ENCODE measurements at places on chromosomes 3 and 15.

DNA sequence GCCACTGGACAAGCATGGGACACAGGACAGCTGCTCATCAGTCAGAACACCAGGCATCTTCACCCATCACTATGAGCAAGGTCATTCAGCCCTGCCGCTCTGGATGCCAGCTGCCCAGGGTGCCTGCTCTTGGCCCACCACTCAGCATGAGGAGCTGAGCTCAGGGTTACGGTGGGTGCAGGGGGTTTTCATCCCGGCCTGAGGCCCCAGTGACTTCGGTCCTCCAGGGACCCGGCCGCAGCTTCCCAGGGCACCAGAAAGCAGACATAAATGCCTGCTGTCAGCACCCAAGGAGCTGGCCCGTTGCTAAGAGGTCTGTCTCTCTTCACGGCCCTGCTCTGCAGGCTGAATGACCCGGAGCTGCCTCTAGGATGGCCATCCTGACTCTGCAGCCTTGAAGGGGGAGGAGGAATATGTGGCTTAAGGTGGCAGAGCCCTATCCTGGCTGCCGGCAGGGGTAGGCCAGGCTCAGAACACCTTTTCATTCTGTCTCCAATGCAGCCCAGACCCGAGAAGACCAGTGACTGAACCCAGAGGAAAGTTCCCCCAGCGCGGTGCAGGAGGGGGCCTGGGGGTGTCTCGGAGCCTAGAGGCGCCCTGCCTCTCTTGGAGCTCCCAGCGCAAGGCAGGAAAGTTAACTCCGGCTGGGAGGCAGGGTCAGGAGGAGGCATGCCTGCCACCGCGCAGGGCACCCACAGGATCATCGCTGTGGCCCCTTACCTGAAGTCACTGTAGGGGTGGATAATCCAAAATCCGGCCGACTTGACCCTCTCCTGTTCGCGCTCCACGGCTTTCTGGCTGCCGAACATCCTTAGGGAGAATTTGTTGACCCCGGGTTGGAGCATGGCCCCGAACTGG is 1.8 kb downstream of the HCN4 start:
- no peak for DNase-seq

GRCh38 chr3:4356546-4357410 is 53.6 kb downstream of the SETMAR start:
- no peak for DNase-seq

- DNase-seq: no peak
Measured at GRCh38 chr15:52378746-52379394, 83.3 kb upstream of the MYO5C start.

- no peak for DNase-seq
Measured at GRCh38 chr3:85796140-85796539, 837.4 kb downstream of the CADM2 start.

- no peak for DNase-seq
Measured at GRCh38 chr3:41216993-41217392, 17.7 kb downstream of the CTNNB1 start.

DNA sequence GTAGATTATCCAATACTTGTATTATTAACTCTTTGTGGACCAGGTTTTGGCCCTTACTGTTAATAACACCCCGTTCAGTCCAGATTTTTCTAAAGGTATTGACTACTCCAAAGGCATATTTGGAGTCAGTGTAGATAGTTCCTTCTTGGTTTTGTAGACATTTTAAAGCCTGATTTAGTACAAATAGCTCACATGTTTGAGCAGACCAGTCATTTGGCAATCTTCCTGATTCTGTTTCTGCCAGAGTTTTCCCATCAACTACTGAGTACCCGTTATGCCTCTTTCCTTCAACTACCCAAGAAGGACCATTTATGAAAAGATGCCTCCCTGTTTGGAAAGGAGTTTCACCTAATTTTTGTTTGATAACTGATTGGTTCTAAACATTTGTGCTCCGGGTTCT is 82.0 kb downstream of the CHCHD4 start:
- no peak for DNase-seq

DNA sequence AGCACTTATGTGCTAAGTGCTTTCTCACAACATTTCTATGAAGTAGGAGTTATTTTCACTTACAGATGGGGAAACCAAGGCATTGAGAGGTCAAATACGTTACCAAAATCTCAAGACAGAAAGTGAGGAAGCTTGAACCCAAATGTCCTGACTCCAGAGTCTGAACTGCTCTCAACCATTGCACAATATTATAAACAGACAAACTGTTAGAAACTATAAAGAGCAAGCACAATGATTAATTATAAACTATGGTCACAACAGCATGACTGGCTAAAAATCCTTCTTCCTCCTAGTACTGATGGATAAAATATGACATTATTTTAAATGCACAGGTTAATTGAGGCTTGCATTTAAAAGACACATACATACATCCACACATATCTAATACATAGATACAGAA is 77.9 kb upstream of the ASB14 start:
- DNase-seq: no peak

DNA sequence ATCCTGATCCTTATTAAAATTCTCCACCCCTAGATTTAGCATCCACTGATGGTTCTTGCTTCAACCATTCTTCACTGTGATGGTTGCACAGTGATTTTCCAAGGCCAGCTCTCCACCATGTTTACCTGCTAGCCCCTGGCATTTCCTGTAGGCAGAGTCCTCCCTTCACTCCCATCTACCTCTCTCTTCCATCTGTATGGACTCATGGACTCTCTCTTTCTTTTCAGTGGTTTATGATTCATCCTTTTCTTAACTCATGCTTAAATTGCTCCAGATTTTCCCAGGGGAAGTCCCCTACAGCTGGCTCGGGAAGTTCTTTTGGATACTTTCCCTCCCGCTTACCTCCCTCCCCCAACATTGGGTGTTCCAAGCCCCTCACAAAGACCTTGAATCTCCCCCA is 18.7 kb downstream of the TGM4 start:
- DNase-seq: no peak

DNA sequence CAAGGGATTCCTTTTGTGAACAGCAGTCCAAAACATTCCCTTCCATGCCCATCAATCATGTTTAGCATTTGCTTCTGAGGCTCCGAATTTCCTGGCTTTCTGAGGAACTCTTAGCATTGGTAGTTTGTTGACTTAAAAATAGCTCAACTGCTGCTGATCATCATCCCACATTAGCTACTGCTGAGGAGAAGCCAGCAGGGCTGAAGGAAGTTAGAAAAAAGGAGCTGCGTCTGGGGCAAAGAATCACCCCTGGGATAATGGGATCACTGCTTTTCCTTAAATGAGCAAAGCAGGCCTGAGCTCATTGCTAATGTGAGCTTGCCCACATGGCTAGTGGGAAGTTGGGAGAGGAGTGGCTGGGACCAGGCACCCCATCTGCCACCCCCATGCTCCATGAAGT is 39.8 kb downstream of the CYP19A1 start:
- DNase-seq: no peak

- DNase-seq: no peak
Measured at GRCh38 chr15:36814708-36815107, 235.3 kb downstream of the CDIN1 start.

DNA sequence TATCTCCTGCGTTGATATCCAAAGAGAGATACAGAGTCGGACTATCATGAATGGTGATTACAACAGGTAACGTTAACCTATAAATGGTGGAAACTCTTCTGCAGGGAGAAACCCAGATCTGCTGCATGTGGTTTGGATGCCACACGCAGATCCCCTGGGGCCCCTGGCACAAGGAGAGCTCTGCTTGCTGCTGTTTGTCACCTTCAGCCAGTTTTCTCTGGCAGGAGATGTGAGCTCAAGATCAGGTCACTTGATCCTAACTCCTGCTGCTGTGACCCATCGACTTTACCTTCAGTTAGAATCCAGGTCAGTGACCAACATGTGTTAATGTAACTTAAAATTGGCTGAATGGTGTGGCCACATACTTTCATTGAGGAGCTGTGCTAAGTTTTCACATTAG is 23.8 kb upstream of the GPR171 start:
- DNase-seq: no peak

DNA sequence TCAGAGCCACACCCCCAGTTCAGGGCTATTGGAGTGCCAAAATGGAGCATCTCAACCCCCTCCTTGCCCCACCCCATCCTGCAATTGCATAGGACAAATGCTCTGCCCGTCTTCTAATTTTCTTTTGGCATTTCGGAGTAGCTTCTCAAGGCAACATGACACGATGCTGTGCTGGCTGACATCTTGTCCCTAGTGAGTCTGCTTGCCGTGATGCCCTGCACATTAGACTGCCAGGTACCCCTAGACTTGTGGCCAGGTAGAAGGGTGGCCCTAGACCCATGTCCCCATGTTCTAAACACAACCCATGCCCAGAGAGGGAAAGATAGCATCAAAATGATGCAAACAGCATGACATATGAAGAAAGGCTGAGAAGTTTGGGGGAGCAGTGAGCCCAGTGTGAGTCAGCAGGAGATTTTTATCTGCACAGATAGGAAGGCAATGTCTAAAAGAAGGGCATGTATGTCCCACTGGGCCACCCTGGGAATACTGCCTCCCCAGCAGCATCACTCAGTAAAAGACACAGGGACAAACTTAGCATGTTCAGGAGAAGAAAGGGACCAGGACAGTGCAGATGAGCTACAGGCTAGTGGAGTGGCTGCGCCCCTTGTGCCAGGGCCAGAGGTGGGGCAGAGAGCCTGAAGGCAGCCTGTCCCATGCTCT is 36.8 kb downstream of the CA12 start:
- DNase-seq: no peak

GRCh38 chr3:71208211-71209095 is 375.1 kb downstream of the FOXP1 start:
- no peak for DNase-seq

DNA sequence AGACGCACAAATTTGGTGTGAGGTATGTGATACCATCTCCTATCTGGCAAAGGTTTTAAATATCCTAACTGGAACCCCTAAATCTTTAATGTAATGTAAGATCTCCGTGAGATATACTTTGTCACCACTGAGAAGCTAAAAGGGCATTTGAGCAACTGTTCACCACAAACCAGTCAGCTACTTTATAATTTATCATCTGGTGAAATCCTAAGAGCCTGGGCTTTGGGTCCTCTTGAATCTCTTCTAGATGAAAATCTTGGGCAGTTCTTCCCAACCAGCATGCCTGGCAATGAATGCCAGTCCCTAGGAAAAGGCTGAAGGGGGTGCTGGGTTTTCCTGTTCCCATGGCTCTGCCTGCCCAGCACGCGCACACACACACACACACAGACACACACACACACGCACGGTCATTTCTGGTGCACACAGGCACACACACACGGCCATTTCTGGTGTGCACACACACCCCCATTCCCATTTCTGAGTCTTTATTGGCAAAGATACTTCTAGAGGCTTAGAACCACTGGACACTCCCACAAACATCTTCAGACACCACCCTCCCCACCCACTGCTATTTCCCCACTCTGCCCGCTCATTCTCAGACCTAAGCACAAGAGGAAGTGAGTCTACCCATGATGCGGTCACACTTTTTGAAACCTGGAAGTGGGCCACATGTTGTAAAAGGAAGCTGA is 72.6 kb downstream of the MYO1E start:
- DNase-seq: peak; percentile 58

DNA sequence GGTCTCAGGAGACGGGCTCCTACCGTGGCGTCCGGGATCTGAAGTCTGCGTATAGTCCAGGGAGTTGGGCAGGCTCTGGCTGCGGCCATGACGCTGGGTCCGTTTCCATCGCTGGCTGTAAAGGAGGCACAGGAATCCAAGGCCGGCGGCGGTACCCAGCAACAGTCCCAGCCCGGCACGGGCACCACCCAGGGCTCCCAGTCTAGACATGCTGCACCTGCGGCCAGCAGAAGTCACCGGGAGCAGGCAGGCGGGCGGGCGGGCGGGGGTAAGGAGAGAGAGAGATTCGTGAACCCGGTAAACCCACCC is 526 bp downstream of the RMDN3 start:
- no peak for DNase-seq

- no peak for DNase-seq
Measured at GRCh38 chr3:194313560-194314387, 37.4 kb downstream of the CPN2 start.

Measured in activated CD8-positive, alpha-beta memory T cell treated with anti-CD3 and anti-CD28 coated beads for 48 hours (primary cell).